ENCODE measurements at places on chromosomes 13 and 19.

- no peak for DNase-seq
These were observed 101.4 kb downstream of the ABCC4 start for GRCh38 chr13:95199896-95200295.

DNA sequence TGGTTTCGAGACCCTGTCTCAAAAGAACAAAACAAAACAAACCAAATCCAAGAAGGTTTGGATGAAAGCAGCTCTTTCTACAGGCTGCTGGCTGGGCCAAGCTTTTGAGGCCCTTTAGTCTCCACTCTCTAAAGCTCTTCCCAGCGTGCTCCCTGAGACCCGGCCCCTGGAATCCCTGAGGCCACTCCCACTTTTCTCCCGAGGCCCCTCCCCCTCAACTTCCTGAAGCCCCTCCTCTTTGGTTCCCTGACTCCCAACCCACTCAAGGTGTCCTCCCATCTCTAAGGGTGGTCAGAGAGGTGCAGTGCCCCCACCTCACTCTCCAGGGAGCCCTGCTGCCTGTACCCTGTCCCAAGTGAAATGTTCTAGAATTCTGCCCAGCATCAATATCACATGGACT, 10.6 kb downstream of the ERICH6B start:
- DNase-seq = no peak

GRCh38 chr13:73731564-73731963, 402.6 kb downstream of the KLF12 start:
- DNase-seq = no peak

DNA sequence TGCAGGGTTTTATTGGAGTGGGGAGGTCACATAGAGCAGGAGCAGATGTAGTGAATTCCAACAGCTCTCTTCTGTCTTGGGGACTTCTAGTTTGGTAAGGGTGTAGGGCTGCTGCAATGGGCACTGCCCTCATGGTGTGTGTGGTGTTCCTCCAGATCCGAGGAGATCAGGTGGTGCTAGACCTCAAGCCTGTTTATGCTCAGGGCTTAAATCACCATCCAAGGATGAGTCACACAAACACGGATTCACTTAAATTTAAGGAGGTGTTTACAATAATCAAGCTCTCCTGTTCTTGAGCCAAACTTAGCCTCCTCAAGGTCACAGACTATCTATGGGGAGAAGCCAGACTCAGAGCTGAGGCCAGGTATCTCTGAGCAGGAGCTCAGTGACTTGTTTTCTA, 23.0 kb downstream of the HS6ST3 start:
- no peak for DNase-seq

DNA sequence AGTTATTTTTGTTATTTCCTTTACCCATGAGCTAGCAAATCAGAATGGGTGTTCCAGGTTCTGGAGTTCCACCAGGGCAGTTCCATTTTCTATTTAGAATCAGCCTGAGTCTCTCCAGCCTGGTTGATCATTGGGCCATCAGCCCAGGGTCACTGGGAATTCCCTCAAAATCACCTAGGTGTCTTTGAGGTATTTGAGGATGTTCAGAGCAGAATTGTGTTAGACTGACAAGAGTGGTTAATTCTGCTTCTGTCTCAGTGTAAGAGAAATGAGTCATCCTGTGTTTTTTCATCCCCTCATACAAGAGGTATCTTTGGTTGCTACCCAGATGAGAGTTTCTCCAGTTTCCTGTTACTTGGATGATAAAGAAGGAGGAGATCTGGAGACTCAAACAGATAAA, 11.7 kb downstream of the ZNF66 start:
- no peak for DNase-seq

DNA sequence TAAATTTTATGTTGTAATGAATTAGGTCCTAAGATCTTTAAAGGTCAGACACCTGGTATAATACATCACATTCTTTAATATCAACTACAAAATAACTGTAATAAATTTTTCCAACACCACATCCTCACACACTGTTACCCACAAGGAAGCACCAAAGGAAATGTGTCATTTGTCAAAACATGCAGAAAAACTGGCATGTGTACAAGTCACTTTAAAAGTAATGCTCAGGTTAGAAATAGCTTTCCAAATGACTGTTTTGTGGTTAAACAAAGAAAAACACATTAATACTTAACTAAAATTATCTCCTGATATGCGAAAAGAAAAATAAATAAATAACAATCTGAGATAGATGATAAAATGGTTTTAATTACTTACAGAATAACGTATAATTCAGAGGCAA, 74.7 kb downstream of the MZT1 start:
- no peak for DNase-seq

DNA sequence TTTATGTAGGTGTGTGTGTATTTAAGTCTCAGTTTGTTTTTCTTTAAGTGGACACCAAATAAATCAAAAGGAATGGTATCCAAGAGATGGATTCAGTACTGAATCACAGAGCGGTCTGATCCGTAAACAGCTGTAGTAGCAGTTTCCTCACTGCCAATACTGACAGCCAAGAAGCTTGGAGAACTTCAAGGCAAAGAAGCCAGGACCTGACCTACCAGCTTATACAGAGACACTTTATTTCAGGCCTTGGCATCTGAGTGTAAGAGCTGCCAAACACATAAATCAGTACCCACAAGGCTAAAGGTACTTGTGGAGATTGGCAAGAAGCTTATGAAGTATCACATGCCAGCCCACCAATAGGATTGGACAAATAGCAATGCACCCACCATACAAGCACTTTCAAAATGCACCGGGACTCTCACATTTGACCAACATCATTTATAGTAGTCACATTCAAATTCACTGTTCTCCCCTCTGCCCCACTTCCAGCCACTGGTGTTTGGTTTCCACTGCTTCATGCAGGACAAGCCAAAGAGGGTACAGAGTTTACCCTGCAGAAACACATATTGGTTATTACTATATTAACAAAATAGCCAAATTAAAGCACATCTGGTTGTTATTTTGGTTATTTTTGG, 357.9 kb downstream of the KLF12 start:
- no peak for DNase-seq

DNA sequence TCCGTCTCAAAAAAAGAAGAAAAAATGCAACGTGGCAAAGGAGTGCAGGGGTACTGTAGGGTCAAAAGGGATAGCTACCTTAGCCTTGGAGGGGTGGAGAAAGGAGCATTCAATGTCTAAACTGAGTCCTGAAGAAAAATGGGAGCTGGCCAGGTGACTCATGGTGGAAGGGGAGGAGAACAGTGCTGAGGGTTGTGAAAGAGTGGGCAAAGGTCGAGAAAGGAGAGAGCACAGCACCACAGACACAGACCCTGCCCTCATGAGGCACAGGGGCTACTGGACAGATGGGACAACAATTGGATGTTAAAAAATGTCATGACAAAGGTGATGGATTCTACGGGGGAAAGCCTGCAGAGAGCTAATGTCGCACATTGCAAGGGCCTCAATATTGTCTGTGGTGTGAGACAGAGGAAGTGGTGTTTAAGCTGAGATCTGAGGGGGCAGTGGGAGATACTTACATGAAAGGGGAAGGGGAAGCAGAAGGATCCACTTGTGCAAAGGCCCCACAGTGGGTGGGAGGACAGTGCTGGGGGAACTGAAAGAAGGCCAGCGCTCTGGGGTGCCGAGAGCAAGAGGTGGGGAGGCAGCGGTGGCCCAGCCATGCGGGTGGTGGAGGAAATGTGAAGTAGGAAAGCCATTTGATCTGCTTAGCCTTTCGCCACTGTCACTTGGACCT, 42.9 kb upstream of the URAD start:
- no peak for DNase-seq

DNA sequence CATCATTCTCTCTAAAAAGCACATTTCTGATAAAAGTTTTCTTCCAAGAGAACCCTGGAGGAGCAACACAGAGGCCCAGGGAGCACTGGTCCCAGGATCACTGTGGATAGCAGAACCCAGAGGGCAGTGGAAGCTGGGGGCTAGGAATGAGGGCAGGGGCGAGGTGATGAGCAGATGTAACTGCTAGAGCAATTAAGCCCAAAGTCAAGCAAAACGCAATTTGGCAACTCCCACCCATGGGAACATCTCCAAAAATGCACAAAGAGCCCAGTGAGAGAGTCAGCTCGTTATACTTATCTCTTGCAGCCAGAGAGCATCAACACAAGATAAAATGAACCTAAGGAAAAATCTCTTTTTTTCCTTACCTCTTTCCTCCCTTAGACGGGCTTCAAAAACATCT, 284.2 kb downstream of the TBC1D4 start:
- DNase-seq = peak; percentile 45

GRCh38 chr13:51500687-51501086, 47.9 kb upstream of the INTS6 start:
- DNase-seq = no peak

- no peak for DNase-seq
These were observed 21.0 kb downstream of the RFX1 start for GRCh38 chr19:13984875-13985741.

DNA sequence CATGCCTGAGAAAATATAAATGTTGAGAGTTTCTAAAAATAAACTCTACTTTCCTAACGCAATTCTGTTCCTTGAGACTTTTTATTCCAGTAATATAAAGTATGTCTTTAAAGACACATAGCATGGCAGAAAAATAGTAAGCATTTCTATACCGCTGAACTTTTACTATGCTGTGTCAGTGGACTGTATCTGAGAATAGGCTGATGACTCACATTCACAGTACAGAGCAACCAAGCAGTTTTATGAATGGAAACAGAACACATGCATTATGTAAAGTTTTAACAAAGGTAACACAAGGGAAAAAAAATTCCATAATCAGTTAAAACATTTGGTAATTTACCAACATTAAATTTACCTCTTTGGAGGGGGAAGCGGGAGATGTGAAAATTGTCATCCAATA, 38.4 kb downstream of the ZDHHC20 start:
- no peak for DNase-seq

DNA sequence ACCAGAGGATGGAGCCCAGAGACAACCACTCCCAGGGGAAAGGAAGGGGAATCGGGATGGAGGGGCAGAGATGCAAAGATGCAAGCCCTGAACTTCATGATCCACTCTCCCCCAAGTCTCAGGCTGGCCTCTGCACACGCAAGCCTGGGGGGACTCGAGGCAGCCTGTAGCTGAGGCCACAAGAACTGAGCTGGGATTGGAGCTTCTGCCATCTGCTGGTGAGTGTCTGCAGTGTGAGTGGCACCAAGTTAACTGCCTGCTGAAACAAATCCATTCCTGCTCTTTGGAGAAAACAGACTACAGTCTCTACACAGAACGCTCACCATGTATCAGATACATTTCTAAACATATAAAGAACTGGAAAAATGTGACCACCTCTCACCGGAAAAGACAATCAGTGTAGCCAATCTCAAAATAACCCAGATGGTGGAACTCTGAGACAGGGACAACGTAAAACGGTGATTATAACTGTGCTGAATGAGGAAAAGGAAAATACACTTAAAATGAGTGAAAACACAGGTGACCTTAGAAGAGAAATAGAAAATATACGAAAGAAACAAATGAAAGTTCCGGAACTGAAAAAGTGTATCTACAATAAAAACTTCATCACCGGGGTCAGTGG, 62.1 kb downstream of the KLF2 start:
- peak; percentile 69 for DNase-seq

DNA sequence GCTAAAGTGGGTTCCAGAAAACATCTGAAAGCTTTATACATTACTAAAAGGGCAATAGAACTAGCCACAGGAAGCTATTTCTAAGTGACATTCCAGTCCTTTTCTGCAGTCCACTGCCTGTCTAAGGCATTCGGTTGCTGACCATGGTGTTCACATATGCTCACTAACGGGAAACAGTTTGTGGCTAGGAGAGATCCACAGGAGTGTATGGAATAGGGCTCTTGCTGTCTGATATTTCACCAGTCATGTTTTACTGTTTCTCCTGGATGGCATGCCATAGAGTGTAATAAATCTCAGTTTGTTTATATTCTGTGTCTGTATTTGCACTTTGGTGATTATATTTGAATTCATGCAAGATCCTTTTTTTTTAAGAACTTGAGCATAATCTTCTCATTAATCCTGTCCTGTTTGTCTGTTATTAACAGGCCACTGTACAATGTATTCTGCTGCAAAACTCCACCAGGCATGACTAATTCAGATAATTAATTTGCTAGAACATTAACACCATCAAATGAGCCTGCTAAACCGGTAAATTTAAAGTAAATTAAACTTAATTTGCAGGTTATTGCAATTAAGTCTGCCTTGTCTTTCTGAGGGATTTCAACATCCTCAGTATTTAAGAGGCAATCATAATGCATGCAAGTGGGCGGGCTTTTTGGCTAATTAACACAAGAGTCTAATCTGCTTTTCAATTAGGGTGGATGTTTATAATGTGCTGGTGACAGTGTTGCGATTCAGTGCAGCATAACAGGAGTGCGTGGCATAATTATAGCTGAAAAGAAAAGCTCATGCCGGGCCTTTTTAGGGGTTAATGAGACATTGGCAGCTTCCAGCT, 201.3 kb downstream of the POU4F1 start:
- no peak for DNase-seq

DNA sequence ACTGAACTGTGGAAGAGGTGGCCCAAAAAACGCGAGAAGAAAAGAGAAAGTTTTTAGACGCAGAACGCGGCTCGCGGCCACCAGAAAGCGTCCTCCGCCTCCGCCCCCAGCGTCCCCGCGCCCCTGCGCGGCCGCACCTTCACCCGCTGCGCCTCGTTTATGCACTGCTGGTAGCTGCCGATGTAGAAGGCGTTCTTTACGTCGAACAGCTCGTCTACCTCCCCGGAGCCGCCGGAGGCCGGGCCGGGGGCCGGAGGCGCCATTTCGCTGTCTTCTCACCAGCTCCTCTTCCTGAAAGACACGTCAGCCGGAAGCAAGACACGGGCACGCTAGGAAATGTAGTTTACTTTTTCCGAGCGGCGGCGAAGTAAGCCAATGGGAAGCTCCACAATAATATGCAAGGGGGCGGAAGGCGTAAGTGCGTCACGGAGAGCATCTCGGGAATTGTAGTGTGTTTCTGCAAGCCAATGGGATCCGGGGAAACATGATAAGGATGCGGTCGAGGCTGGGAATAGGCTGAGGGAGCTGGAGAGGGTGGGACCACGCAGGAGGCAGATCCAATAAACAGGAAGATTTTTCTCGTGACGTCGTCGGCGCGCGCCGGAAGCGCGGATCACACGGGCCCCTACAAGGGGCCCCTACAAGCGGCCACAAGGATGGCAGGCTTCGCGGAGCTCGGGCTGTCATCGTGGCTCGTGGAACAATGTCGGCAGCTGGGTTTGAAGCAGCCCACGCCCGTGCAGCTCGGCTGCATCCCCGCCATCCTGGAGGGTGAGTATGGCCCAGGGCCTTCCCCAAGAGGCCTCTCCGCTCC, at the start of the genes COPE and DDX49:
COPE (minus strand) TSS at position 302 of the 814 bp plus-strand sequence; CDS start at position 263, 39 bp downstream.
DDX49 (plus strand) TSS at position 630 of the 814 bp plus-strand sequence; CDS start at position 657, 27 bp downstream.
- peak; percentile 99 for DNase-seq

DNA sequence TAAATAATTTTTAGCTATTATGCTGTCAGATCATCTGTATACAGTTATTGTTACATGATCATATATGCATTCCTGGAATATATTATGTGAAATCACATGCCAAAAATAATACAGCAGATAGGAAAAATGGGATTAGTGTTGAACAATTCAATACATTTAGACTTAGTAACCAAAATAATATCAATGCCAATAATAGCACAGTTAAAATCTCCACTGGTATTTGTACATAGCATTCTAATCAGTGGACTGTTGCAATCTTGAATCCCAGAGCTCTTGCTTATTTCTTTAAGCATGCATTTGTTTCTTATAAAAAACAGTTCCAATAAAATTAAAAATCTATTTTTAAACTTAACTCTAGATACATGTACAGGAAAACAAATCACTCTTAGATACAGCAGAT, 2772.2 kb downstream of the PCDH9 start:
- DNase-seq = no peak

- no peak for DNase-seq
These were observed 665 bp downstream of the ZNF497 start for GRCh38 chr19:58361900-58362271.
